CD4-positive, alpha-beta memory T cell (primary cell): ENCODE measurements at places on chromosomes 2 and 18. TPM values are rescaled to one million over a fixed set of nuclear protein-coding genes. Genes with fewer than 3 reads are reported as not detected.

Gene HOXD3
- polyA plus RNA-seq = not detected

DNA sequence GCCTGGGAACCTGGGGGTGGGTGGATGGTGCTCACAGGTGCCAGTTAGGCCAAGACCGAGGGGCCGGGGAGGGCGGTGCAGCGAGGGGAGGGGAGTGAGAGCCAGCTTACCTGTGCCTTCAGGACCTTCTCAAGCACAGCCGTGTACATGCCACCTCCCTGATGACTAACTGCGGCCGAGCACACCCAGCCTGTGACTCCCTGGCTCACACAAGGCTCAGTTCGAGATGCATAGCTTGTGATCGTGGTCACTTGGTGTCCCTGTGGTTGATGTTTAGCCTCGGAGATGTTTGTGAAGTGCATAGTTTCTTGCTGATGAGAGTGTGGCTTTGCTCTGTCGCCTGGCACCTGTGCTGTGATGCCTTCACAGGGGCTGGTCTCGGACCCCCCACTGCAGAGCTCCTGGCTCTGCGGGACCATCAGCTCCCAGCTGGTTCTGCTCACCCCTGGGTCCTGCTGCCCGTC is 84.5 kb upstream of the ODC1 start:
- DNase-seq = no peak
- H3K27me3 ChIP-seq = no peaks in the 10 kb centered on the region
- no peak overlapping the region for H3K4me3 ChIP-seq
- H3K36me3 ChIP-seq = no peaks in the 10 kb centered on the region
- H3K27ac ChIP-seq = no peak overlapping the region

DNA sequence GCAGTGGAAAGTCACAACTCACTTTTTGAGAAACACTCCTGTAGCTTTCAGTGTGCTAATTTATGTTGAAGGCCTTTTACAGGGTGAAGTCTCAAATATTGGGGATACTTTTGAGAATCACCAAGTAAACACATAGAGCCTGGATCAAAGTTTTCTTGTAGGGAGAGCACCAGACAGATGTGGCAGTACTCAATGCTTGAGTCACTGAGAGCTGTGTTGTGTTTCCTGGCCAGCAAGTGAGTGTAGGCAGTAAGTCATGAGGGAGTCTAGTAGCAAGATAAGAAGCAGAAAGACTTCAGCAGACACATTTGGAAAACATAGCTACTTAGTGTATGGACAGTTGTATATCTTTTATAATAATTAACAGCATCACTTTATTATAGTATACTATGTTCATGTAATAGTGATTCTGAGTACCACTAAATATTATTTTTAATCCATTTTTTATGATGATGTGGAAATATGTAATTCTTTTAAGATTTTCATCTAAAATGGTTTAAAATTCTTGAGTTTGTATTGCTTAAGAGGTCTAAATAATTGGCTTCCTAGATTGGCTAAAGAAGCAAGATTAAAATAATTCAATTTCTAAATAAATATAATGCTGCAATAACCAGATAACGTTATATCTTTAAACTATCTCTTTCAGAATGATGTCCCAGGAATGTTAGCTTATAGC is 12.8 kb downstream of the PSMD1 start:
- H3K27ac ChIP-seq = no peak overlapping the region
- no peak overlapping the region for H3K4me3 ChIP-seq
- no peak for DNase-seq
- peaks cover 44% of the 10 kb centered on the region for H3K36me3 ChIP-seq
- H3K27me3 ChIP-seq = no peaks in the 10 kb centered on the region

DNA sequence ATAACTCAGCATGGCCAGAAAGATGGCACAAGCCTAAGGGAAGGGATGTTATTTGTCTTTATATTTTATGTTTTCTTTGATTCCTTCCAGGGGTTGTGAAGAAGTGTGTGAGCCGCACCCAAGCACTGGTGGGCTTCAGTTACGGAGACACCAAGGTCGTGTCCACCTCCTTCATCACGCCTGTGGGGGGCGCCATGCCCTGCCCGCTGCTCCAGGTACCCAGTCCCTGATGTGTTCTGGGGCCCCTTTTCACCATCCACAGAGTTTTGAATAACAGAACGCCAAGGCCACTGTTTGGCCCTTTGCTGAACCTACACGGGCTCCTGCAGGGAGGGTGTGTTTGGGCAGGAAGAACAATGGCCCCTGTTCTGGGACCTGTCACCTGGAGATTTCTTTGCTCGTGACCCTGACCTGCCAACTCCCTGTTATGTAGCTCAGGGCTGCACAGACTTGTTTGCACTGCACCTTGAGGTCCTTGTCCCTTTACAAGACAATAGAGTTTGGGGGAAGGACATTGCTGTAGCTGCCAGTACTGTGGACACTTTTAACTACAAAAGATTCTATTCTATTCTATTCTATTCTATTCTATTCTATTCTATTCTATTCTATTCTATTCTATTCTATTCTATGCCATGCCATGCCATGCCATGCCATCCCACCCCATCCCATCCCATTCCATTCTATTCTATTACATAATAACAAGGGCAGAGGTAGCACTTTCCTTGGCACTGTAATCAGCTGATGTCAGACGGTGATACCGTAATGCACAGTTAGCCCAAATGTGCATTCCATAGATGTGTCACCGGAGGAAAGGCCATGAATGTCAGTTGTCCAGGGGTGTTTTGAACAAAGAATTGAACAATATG is 48.2 kb upstream of the CNGA3 start:
- H3K27ac ChIP-seq = no peak overlapping the region
- no peak overlapping the region for H3K4me3 ChIP-seq
- no peaks in the 10 kb centered on the region for H3K36me3 ChIP-seq
- no peak for DNase-seq
- no peaks in the 10 kb centered on the region for H3K27me3 ChIP-seq
